Activated naive CD4-positive, alpha-beta T cell treated with Interleukin-2 at 50 U/mL for 16 hours (primary cell): ENCODE measurements at places on chromosomes 6 and 20.

- DNase-seq, result no peak
Measured at GRCh38 chr6:145895802-145896201, 68.4 kb downstream of the SHPRH start.

GRCh38 chr6:24500683-24501082 lies 5.9 kb downstream of the ALDH5A1 start:
- no peak for DNase-seq

- no peak for DNase-seq
Measured at GRCh38 chr6:21694168-21694567, 100.6 kb downstream of the SOX4 start.

DNA sequence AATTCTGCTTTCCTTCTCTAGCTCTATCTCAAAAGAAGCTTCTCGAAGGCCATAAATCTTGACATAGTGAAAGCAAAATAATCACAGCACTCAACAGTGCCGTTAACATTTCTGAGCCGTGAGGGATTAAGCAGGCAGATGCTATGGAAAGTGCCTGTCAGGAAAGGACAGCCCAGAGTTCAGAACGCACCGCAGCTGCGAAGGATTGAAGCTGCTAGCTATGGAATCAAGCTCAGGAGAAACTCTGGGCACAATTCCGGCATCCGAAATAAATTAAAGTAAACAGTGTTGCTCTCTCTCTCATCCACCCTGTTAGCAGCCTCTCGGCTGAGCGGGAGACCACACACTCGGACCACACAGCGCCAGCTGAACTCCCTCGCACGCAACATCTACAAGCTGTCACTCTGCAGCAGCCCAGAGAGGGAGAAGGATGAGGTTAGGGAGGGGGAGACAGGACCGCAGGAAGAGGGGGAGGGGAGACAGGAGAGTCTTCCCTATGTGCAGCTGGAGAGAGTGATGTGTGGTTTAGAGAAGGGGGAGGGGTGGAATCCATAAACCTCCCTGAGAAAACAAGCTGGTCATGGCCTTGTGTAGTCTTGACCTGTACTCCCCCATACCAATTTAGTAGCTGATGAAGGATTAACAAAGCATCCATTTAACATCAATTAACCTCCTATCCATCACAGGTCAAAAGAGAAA lies 9.0 kb downstream of the EXOC2 start:
- no peak for DNase-seq

- DNase-seq, result no peak
Measured at GRCh38 chr6:106273087-106273486, 52.5 kb downstream of the ATG5 start.

GRCh38 chr20:4022386-4023286 lies 7.3 kb upstream of the RNF24 start:
- no peak for DNase-seq

- DNase-seq, result no peak
Measured at GRCh38 chr20:25145131-25145530, 50.4 kb upstream of the ENTPD6 start.

DNA sequence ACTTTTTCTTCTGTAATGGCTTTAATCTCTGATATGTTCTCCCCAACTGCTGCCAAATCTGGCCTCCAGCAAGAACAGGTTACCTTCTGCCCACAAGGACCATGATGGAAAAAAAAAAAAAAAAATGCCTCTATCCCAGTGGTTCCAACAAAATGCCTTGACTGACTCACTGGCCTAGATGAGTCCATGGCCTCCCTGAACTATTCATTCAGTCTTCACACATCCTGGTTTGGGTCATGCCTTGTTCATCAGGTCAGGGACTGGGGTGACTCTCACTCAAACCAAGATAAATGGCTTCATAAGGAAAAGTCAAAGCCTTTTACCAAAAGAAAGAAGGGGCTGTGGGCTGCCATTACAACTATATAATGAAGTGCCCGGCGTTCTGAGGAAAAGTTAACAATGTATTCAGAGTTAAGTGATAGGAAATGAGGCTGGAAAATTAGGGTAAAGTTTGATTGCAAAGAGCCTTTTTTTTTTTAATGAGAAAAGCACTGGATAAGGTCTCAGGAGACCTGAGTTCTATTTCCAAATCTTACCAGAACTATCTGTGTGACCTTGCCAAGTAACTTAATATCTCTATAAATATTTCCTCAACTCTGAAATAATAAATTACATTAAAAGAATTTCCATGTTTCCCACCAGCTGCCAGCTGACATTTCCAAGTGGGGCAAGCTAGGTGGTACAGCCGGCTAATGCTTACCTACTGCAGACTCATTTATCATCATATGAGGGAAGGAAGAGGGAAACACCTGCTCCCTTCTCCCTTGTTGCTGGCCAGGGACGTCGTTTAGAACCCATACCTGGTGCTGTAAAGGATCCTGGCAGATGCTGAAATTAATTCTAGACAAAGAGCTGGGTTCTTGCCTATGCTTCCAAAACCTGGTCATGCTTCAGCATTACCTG lies 380.0 kb upstream of the MARCKS start:
- no peak for DNase-seq

GRCh38 chr6:147244832-147245231 lies 40.6 kb downstream of the STXBP5 start:
- DNase-seq, result no peak

DNA sequence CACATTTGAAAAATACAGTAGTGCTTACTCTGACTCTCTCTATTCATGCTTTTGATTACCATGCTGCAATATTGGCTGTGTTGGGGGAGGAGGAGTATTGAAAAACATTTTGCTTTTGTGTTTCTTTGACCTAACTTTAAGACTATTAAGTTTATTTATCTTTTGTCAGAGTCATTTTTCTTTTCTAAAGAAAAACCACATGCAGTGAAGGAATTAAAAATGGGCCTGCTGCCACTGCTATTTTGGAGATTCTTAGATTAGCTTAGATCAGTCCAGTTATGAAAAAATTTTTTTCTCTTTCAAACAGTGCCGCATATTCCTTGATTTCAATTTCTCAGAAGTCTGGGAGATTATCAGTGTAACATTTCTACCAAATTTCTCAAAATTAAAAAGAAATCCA lies 36.1 kb downstream of the BCKDHB start:
- no peak for DNase-seq

- DNase-seq, result no peak
Measured at GRCh38 chr20:61417221-61417941, 165.3 kb downstream of the CDH4 start.

DNA sequence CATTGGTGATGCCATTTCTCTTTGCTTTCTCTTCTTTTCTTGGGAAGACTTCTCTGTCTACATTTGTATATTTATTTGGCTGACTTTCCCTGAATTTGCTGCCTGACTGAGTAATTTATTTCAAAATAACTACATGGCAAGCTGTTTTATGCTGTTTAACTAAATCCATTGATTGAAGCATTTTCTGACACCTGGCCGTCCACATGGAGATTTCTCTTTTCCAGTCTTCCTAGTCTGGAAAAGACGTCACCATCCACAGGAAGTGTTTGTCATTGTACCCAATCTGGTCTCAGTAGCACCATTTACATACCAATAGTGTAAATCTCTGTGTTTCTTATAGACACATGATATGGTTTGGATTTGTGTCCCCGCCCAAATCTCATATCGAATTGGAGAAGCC lies 9.2 kb upstream of the MAS1L start:
- no peak for DNase-seq

DNA sequence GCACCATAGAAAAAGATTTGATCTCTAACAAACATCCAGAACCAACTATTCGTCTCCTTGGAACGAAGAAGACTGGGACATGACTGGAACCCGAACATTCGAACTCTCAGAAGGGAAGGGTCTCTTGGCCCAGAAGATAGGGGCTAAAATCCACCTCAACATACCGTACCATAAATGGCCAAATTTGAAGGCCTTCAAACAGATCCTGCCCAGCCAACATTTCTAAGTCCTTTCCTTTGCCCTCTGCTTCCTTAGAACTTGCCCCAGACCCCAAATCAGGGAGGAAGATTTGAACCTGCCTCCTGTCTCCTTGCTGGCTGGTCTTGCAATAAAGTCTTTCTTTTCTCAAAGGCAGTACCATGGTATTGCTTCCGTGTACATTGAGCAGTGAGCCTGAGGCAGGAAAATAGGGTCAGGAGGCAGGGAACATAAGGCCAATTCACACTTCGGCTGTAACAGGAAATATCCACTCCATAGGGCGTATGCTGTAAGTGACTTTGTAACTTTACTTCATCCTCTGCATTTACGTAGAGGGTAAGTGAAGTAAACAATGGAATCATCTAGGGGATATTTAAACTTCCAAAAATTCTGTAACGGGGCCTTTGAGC lies 1.8 kb upstream of the PXDC1 start:
- DNase-seq, result no peak

DNA sequence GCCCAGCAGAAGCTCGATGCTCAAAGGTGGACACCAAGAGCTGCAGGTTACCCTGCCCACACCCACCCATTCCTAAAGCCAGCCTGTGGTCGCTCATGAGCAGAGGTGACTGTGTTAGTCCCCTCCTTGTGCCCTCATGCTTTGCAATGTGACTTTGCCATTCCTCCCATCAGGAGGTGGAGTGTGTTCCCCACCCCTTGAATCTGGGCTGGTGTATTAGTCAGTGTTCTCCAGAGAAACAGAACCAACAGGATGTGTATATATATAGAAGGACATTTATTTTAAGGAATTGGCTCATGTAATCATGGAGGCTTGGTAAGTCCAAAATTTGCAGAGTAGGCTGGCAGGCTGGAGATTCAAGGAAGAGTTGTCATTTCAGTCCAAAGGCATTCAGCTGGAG lies 54.4 kb upstream of the RNF24 start:
- no peak for DNase-seq

GRCh38 chr6:43765776-43766499 lies 4.1 kb upstream of the VEGFA start:
- no peak for DNase-seq

DNA sequence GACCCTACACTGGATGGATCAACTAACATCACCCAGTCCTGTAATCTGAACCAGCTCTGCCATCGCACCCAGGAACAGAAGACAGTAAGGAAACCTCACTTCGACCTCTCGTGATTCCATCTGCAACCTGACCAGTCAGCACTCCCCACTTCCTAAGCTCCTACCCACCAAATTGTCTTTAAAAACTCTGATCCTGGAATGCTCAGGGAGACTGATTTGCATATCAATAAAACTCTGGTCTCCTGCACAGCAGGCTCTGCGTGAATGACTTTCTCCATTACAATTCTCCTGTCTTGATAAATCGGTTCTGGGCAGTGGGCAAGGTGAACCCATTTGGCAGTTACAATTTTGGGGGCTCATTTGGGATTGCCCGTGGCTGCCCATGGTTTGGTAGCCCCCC lies 18.3 kb upstream of the AGPAT4 start:
- no peak for DNase-seq

DNA sequence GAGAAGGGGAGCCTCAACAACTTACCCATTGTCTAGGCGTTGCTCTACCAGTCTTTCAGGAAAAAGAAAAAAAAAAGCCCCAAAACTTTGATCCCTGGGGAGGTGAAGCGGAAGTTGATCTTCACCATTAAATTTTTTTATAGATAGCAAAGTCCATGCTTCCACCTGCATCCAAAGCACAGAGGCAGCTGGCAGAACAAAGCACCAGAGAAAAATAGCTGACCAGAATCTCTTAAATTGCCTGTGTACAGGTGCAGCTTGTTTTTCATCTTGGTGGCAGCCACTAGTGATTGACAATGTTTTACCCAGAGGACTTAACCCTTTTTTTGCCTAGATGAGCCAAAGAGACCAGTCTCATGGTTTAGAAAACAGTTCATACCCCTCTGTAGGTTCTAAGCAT lies 86.0 kb downstream of the MYB start:
- no peak for DNase-seq

GRCh38 chr6:161257793-161258457 lies 15.9 kb downstream of the AGPAT4 start:
- DNase-seq, result no peak

DNA sequence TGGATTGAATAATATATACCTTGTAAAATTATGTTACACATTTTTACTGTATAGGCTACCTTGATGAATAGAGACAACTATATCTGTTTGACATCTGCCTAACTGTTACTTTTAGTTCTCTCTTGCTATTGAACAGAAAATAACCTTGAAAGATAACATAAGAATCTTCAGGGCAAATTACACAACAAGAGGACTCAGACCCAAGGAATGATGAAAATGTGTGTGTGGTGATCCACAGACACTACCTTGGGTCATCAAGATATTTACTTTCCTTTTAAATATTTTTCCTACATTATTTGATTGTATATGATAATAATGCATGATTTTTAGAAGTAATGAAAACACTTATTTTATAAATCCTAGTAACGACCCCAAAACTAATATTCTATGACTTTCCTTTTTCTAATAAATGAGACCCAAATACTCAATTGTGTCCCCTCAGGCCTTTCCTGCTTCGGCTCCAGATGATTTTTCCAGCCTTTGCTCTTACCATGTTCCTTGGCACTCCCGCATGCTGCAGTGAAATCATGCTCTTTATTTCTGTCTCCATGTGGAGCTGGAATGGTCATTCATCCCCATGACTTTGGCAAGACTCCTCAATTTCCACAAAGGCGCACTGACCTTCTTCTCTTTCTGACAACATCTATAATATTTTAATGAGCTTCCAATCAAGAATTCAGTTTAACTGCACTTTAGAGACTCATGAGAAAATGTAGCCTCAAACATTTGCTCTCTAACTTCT lies 187.6 kb downstream of the EPM2A start:
- DNase-seq, result no peak

DNA sequence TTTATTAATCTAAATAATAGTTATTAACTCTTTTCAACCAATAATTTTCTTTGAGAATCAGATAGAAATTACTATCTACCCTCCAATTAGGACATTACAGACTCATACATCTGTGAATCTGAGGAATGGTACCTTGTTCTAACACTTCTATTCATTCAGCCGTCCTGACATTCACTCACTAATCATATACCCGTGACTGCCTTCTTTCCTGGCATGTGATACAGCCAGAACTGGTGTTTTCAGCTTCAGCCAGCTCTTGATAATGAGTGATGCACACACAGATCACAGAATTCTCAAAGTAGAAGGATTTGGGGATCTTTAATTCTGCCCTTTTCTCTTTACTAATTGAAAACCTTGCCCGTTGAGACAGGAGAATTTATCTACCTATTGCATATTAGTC lies 499.9 kb downstream of the UTRN start:
- DNase-seq, result no peak

GRCh38 chr20:45153147-45153546 lies 21.6 kb upstream of the PI3 start:
- no peak for DNase-seq

DNA sequence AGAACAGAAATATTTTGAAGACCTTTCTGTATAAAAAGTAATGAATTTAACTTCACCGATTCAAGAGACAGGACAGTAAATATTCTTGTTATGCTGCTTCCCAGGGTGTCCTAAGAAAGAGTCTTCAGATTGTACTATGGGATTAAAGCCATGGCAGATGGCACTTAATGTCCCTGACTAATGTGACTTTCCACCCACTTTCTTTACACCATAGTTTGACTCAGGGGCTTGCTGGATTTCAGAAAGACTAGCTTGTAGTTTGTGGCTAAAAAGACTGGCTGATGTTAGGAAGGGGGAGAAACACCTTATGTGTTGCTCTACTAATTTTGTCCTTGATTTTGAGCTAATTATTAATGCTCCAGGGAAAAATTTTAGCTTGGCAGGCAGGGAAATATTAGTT lies 75.9 kb downstream of the UTRN start:
- DNase-seq, result no peak
